ENCODE measurements at places on chromosomes 3 and 15.

GRCh38 chr15:83961311-83961710, 274.3 kb upstream of the GOLGA6L4 start:
- no peak for DNase-seq

GRCh38 chr3:167559924-167560323, 86.1 kb upstream of the SERPINI2 start:
- DNase-seq: no peak

GRCh38 chr3:184778426-184779332, 33.3 kb upstream of the VPS8 start:
- no peak for DNase-seq

DNA sequence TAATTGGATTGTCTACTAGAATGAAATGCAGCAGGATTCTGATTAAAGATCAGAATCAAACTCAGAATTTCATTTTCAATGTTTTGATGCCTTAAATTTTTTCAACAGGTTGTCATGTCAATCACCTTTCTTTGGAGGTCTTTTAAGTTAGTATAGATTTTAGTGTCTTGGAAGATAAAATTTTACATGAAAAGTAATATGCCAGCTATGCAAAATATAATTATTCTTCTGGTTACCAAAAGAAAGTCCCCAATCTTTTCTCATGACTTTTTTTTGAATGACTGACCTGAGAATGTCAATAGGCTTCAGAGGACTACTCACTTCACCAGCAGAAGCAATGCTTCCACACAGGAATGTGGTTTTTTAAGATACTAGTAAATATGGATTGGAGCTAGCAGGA, 4.3 kb downstream of the FGF7 start:
- no peak for DNase-seq

Data from right forelimb (tissue), 1 donor.